ENCODE measurements at places on chromosomes 6 and 20.

GRCh38 chr20:37393863-37394542, 48.1 kb downstream of the SRC start:
- DNase-seq: no peak

DNA sequence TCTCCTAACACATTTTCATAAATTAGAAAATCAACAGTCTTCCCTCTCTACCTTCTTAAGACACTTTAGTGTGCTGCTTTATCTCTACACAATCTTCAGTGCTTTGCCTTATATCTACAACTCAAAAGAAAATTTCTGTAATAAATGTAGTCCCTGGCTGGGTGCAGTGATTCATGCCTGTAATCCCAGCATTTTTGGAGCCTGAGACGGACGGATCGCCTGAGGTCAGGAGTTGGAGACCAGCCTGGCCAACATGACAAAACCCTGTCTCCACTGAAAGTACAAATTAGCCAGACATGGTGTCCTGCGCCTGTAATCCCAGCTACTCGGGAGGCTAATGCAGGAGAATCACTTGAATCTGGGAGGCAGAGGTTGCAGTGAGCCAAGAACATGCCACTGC, 9.7 kb upstream of the EDN1 start:
- DNase-seq: no peak

- no peak for DNase-seq
Observed at GRCh38 chr6:116514111-116514510, 2.7 kb downstream of the CALHM5 start.

- no peak for DNase-seq
Observed at GRCh38 chr6:131999545-132000146, 48.5 kb upstream of the CCN2 start.

All from K562 (cell line).